ENCODE measurements at places on chromosomes 13 and 19.

DNA sequence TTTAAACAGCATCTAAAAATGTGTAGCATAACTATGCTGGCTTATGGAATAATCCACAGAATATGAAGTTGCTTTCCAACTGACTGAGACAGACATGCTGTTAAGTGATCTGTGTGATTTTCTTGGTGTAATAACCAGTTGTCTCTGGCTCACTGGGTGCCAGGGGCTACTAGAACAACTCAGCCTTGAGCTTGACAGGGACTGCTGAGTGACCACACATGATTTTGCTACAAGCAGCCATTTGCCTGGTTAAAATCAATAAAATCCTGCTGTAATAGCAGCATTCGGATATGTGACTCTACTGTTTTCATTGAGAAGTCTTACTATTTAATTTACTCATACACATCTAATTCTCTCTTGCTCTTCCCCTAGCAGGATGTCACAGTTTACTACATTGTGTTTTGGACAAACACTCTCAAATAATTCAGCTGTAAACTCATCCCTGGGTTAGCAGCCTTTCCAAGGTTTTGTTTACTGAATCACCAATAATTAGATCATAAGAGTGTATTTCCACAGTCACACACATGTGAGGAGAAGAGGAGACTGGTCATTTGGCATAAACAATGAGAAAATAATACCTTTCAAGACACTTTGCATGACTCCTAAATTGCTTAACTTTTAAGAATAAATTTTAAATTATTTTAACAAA is 426.2 kb downstream of the PCDH9 start:
- no peak for DNase-seq

- DNase-seq, result peak; percentile 39
Observed at GRCh38 chr19:12603714-12604113, 6.9 kb downstream of the ZNF490 start.

DNA sequence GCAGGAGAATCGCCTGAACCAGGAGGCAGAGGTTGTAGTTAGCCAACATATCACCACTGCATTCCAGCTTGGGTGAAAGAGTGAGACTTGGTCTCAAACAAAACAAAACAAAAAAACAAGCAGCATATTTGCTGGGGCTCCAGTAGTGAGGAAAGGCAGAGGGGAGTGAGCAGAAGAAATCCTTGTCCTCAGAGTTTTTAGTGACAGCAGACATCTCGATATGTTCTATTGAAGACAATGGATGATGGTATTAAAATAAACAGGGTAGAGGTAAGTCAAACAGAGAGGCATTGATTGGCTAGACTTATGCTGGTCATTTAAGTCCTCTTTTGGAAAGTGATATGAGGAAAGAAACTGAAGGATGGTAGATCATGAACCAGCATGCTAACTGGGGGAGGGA is 19.0 kb downstream of the NLRP7 start:
- DNase-seq, result no peak

- no peak for DNase-seq
Observed at GRCh38 chr19:13959141-13959961, 7.0 kb downstream of the DCAF15 start.

DNA sequence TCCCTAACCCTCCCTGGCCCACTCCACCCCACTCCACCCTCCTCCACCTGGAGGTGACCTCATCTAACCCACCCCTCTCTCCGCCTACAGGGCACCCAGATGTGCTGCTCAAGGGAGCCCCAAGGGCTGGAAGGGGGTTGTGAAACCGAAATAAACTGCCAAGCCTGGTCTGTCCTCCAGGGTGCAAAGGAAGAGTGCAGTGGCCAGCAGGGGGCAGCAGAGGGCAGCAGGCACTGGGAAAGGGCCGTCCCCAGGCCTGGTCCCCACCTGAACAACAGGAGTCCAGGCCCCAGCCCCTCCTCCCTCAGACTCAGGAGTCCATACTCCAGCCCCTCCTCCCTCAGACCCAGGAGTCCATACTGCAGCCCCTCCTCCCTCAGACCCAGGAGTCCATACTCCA is 8.4 kb upstream of the BCAM start:
- DNase-seq, result peak; percentile 71

Data from T follicular helper cell (primary cell).